ENCODE measurements at places on chromosomes 1 and 21.

GRCh38 chr1:246063013-246063616, 444.0 kb downstream of the SMYD3 start:
- no peak for DNase-seq

GRCh38 chr1:40352126-40352525, 21.4 kb upstream of the SMAP2 start:
- DNase-seq = no peak

DNA sequence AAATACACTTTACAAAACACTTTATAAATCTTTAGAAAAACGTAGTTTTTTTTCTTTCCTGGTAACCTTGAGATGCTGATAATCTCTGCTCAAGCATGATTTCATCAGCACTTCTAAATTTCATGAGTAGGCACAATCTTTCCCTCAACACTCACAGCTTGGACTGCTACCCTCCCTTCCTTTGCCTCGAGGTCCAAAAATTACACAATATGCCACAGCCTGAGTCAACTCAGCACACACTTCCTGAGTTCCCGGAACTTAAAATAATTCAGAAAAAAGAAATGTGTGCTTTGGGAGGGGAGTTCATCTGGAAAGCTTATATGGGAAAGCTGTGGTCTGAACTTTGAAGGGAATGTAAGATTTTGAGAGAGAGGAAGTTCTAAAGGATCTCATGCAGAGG, 5.9 kb downstream of the CLCA2 start:
- DNase-seq = no peak

DNA sequence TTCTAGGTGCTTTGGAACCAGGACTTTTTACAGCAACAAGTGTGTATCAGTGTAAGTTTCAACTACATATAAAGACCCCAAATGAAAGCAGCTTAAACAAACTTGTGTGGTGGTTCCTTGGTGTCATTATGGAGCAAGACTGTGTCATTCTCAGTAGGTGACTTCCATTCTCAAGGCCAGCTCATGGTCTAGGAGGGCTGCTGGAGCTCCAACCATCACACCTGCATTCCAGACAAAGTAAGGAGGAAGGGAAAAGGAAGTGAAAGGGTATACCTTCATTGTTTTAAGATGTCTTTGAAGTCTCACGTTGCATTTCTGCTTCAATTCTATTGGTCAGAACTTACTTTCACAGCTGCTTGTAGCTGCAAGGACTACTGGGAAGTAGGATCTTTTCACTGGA, 188.6 kb downstream of the C1orf94 start:
- DNase-seq = no peak

DNA sequence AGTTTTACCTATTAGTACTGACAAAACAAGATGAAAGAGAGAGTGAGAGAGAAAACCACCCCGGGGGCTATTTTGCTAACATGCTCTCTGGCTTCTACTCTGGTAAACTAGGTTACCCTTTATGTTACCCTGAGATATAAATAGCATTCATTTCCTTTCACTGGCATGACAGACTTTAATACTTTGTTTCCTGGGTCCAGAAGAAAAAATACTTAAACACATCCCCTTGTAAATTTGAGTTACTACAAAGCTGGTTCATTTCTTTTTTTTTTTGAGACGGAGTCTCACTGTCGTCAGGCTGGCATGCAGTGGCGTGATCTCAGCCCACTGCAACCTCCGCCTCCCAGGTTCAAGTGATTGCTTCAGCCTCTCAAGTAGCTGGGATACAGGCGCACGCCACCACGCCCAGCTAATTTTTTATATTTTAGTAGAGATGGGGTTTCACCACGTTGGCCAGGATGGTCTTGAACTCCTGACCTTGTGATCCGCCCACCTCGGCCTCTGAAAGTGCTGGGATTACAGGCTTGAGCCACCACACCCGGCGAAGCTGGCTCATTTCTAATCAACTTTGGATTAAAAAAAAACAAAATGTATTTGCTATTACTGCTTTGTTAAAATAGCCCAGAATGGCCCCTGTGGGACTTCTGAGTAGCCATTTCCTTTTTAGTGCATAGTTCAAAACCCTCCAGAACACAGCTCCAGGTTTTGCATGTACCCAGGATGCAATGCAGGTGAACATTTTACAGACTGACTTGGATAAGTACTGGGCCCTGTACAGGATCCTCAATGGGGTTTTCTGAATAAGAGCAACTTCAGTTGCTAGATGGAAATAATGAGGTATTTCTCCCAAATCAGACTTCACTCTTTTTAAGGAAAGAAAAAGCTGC, 20.6 kb downstream of the INPP5B start:
- no peak for DNase-seq

DNA sequence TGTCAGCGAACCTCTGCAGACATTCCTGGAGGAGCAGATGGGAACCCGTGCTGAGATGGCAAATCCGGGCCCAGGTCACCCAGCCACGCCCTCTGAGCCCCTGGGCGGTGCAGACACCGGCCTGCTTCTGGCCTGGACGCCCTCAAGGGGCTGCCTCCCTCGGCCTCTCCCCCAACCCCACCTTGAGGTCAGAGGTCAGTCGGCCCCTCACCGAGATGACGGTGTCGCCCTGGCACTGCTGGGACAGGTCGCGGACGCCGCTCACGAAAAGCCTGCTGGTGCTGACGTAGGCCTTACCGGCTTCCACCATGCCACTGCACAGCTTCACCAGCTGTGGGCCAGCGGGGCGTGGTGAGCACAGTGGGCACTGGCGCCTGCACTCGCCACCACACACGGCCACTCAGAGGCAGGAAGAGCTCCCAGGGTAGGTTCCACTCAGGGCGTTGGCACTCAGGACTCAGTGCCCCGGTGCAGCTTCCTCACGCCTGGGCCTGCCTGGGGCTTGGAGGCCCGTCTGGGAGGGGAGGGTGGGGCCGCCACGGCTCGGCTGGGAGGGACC, 4.7 kb downstream of the ACAP3 start:
- DNase-seq = no peak

- DNase-seq = no peak
Measured at GRCh38 chr1:189637041-189637440, 840.6 kb downstream of the BRINP3 start.

GRCh38 chr1:58251430-58252073, 295.0 kb downstream of the OMA1 start:
- no peak for DNase-seq

All from NCI-H1092 (cell line).